ENCODE measurements at places on chromosomes 1 and 21.

- no peak for DNase-seq
Measured at GRCh38 chr1:30323841-30324240, 399.5 kb downstream of the MATN1 start.

GRCh38 chr1:150881331-150882070, 5.1 kb upstream of the ARNT start:
- no peak for DNase-seq

DNA sequence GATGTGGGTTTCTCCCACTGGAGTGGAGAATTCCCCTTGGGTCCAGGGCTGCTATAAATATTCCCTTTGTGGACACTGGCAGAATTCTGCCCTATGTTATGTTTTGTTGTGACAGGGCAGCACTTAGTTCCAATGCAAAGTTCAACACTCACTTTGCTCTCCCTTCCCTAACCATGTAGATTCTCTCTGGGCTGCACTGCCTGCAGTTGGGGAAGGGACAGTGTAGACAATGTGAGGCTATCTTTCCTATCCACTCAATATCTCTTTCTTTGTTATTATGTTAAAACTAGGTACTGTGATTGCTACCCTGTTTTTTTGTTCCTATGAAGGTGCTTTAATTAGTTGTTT, 19.6 kb downstream of the GPR88 start:
- no peak for DNase-seq

- DNase-seq: no peak
Measured at GRCh38 chr1:42335809-42336518, 929 bp upstream of the FOXJ3 start.

GRCh38 chr1:27342391-27342777, 562 bp downstream of the SYTL1 start:
- DNase-seq: no peak

DNA sequence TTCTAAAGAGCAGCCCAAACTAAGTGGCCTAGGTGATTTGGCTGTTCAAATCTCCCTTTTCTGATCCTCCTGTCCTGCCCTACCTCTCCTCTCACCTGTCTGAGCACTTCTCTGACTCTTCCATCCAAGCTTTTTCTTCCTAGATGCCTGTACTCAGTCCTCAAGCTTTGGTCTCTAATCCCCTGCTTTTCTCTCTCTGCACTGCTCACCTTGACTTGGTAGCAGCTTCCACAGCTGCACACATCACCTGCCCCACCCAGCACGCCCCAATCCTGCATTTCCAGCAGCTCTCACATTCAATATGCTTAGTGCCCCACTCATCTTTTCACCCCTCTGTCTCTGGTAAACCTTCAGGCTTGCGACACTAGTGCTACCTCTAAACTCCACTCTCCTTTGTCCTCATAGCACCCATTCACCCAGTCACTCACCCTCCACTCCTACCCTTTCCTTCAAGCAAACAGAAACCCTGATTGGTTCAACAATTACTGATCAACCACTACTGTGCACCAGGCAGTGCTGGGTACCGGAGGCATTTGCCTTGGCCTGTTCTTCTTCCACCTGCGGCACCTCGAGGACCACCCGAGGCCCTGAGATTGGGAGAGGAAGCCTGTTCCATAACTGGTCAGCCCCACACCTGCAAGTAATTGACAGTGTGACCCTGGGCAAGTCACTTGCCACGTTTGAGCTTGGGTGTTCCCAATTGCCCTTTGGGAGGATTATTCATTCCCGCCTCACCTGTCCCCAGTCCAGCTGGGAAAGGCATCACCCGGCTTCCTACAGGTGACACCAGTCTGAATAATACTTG, 136.1 kb upstream of the EDN2 start:
- no peak for DNase-seq

DNA sequence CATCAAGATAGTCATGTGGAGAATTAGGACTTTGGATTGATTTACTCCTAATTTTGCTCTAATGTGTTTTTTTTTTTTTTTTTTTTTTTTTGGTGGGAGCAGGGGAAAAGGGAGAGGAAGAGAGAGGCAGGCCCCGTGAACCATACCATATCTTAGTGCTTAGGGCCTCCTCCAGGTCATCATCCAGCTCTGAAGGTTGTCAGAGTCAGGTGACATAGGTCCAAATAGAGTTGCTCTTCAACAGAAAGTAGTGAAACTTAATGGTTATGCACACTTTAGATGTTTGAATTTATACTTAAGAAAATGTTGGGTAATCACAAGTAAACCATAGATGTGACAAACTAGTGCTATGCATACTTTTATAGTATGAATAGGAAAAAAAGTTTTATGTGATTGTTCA, 32.2 kb downstream of the CXADR start:
- no peak for DNase-seq

DNA sequence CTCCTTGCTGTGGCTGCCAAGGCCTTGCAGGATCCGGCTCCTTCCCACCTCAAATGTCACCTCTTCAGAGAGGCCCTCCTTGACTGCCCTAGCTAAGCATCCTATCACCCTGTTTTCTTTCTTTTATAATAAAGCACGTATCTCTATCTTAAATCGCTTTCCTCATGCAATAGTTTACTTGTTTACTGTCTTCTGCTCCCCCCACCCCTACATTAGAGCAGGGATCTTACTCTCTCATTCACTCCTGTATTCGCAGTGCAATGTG, 36.4 kb downstream of the MYOM3 start:
- no peak for DNase-seq

DNA sequence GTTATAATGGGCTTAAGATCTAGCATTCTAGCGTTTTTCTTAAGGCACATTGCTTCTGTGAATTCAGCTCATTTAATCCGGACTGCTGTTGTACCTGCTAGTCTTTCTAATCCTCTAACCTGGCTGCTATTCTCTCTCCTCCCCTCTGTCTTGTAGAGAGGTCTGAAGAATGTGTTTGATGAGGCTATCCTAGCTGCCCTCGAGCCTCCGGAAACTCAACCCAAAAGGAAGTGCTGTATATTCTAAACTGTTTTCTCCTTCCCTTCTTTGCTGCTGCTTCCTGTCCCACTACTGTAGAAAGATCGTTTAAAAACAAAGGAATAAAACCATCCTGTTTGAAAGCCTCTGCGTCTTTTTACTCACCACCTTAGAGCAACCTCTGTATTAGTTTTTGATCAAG, 37.3 kb downstream of the CDC42 start:
- no peak for DNase-seq

DNA sequence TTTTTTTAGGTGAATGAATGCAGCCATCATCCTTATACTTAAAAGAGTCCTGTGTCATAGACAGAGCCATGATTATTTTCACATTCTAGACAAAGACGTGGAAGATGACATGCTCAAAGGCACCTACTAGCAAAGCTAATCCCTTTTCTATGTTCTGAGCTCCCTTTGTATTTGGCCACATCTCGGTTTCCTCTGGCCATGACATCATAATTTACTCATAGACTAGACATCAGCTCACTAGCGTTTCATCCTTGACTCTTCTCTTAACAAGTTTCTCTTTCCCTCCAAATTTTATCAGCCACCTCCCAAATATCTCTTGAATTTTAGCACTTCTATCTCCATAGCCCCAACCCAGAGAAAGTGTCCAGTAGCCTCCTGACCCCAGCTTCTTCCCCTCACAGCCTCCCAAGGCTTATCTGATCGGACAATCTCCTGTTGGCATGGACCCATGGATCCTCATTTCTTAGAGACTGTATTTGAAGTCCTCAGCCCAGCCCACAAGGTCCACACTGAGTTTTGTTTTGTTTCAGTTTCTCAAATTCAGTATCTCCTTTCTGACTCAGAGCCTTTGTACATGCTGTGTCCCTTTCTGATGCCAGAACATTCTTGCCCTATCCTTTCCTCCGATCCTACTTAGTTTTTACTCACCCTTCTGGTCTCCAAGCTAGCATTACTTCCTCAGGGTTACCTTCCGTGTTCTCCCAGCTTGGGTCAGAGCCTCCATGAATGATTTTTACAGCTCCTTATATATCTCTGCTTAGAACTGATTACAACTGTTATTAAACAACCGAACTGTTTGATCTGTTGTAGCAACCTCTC, 33.0 kb upstream of the EPS8L3 start:
- no peak for DNase-seq

DNA sequence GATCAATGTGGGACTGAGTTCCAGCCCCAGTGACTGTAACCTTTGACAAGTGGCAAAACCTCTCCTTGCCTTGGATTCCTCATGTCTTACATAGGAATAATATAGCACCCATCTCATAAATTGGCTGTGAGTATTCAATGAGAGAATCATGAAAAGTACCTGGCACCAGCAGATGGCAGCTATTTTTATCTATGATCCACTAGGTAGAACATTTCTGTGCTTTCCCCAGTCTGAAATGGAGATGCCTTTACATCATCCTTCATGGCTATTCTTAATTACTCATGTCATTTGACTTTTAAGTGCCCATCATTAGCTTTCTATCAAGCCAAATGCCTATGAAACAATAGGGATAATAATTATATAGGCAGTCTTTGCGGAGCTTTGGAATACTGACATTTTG, 130.1 kb downstream of the TGFB2 start:
- DNase-seq: no peak

DNA sequence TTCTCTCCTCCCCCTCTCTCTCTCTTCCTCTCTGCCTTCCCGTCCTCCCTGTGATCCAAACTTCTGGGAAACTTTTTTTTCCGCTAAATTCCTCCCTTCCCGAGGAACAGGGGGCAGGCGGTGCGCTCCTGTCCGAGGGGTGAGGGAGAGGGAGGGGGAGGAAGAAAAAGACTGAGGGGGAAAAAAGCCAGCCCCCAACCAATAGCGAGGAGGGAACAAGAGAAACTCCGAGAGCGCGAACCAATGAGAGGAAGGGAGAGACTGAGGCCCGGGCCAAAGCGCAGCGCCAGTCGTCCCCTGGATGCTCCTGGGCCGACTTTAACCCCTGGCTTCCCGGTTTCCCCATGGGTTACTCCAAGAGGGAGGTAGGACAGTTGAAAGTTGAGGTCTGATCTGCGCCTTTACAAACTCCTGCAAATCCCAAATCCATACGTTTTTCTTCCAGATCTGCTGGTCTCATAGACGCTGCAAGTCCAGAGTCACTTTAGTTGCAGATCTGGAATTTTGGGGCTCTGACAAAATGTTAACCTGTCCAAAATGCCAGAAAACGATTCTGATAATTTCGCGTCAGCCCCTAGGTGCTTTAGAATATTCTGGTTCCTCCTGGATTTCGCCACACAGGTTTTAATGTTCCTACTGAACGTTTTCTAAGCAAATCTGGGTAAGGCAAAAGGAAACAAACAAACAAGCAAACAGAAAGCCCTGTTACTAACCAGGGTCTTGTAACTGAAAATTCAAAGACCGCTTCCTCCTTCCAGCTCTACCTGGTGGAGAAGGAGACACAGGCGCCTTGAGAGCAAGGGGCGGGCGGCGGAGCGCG, at the start of gene TBX15:
TSS of gene TBX15 (minus strand) at position 158 of the 820 bp plus-strand sequence. CDS start 548 bp downstream, outside the sequence.
- no peak for DNase-seq

DNA sequence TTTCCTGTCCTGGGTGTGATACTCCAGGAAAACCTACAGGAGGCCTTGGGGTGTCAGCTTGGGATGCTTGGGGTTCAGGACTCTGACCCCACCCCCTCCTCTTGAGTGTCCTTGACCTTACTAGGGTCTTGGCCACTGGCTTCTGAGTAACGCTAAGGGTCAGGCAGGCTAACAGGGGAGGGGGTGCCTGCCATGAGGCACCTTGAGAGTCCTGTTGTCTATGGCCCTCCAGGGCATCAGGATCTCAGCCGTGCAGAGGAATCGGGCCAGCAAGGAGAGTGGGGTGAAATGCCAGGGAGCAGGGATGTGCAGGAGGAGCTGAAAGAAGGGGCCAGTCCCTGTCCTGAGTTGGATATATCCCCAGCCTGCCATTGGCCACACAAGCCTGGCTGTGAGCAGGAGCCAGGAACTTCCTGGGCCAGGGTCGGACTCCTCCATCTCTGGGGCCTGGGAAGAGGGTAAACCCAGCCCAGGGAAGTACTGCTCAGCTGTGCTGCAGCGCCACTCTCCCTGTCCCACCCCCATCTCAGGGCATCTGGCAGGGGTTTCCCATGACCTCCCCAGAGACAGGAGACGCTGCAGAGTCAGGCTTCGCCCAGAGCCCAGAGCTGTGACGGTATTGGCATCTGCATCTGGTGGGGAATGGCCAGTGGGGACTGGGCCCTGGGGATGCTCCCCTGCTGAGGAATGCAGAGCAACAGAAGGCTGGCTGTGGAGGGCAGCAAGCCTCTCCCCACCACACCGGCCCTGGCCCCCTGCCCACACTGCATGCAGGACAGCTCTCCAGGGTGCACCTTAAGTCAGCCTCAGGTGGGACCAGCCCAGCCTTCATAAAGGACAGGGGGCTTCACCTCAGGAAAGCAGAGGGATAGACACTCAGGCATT, 6.3 kb downstream of the KIF21B start:
- peak; percentile 20 for DNase-seq

DNA sequence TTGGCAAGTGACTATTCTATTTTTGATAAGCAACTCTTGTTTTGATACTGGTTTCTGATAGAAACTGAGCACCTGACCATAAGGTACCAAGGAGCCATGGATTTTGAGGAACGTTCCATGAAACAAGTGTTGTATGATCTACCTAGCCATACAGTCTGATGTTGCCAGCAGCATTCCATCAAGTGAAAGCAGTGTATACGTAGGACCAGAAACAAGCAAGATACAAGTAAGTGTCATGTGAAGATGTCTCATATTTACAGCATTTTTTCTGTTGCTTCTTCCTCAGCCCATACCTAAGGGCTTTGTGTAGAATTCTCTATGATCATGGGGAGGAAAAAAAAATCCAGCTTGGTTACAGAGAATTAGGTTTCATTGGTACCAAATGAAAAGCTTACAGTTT, 55.6 kb upstream of the RABGAP1L start:
- no peak for DNase-seq

- no peak for DNase-seq
Measured at GRCh38 chr1:108678706-108679105, 13.4 kb upstream of the PRPF38B start.

DNA sequence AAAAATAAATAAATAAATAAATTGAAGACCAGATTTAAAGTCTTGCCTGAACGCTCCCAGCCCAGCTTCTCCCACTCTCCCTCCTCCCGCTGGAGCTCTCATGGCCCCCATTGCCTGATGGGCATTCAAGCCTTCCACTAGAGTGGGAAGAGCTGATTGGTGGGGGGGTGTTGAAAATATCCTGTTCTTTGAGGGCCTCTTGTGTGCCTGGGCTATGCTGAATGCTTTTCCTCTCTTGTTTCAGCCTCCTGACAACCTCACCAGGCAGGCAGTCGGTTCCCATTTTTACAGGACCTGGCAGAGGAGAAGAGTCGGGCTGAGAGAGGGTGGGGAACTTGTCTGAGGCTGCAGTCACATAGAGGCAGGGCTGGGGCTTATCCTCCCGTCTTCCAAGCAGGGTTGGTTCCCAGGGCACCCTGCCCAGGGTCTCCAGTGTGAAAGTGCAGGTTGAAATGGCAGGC, 59.2 kb upstream of the SSBP3 start:
- DNase-seq: peak; percentile 7

All from nucleus accumbens (tissue), 56 donors.